Keratinocyte (primary cell): ENCODE measurements at places on chromosomes 13 and 19.

GRCh38 chr13:44410328-44410859 lies 36.8 kb downstream of the SERP2 start:
- no peak for DNase-seq
- no peaks in the 10 kb centered on the region for H3K27me3 ChIP-seq
- no peak overlapping the region for H3K4me3 ChIP-seq
- H3K27ac ChIP-seq, result no peak overlapping the region
- H3K4me1 ChIP-seq, result peaks cover 8% of the 10 kb centered on the region
- H3K36me3 ChIP-seq, result no peaks in the 10 kb centered on the region

DNA sequence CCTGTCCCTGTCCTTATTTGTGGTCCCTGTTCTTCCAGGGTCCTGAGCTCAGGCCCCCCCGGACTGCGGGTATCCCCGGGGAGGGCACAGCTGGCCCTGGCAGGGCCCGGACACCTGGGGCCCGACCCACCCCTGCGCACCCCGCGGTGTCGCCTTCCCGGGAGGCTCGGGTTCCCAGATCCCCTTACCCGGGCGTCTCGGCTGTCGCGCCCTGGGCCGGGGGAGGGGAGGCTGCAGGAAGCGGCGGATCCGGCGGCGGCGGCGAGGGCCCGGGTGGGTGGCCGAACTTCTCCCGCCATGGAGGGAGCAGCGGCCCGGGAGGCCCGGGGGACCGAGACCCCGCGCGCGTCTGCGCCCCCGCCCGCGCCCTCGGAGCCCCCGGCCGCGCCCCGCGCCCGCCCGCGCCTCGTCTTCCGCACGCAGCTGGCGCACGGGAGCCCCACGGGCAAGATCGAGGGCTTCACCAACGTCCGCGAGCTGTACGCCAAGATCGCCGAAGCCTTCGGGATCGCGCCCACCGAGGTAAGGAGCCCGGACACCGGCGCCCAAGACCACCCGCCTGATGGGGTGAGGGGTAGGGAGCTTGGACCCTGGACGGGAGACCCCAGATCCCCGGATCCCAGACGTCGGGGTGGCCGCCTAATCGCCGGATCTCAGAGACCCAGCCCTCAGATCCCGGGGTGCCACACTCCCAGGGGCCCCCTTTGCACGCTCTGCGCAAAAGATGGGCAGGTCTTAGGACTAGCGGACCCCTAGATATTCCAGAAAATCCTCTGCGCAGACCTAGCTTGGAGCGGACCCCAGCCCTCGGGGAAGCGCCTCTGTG lies at the start of gene GIPC3:
Gene GIPC3, plus strand, starts transcription at position 178 of the 826 bp plus-strand sequence. Its CDS starts 120 bp downstream, at position 298.
- H3K27ac ChIP-seq, result no peak within 1 kb of the TSS
- DNase-seq, result no peak
- peaks cover 28% of the 10 kb centered on the region for H3K27me3 ChIP-seq
- no peaks in the 10 kb centered on the region for H3K4me1 ChIP-seq

DNA sequence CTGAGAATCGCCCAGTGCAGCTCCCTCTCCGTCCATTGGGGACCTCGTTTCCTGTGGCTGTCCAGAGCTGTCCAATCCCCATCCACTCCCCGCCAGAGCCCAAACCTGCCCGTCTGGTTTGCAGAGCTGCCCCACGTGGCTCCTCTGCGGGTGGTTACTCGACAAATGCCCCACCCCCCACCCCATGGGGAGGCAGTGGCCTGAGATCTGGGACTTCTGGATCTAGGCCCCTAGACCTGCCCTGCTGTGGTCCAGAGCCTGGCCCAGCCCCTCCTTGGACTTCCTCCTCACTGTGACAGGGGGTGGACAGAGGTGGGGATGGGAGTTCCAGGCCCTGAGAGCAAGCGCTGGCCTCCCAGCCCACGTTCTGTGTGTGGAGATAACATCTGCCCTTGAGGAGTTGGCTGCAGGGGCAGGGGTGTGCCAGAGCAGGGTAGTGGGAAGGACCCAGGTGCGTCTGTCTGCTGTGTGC lies 29.1 kb downstream of the PAK4 start:
- H3K27me3 ChIP-seq, result no peaks in the 10 kb centered on the region
- no peak for DNase-seq
- H3K27ac ChIP-seq, result peak overlapping the region; percentile 63
- peak overlapping the region; percentile 19 for H3K4me3 ChIP-seq
- H3K36me3 ChIP-seq, result no peaks in the 10 kb centered on the region

DNA sequence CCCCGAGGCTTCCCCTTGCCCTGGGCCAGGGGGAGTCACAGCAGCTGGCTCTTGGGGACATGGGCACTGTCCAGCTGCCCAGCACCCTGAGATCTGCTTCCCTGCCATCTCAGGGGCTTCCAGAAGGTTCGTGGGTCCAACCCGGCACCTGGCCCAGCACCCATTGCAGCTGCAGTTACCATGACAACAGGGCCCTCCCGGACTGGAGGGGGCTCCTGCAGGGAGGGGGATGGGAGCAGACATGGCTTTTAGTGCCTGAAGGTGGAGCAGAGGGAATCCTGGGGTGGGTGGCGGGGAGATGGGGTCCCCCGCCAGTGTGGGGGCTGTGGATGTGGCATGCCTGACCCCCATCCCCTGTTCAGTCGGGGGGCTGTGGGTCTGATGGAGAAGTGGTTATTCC lies 14.7 kb downstream of the PIN1 start:
- H3K36me3 ChIP-seq, result peaks cover 14% of the 10 kb centered on the region
- H3K4me1 ChIP-seq, result peaks cover 14% of the 10 kb centered on the region
- H3K27me3 ChIP-seq, result no peaks in the 10 kb centered on the region
- H3K4me3 ChIP-seq, result no peak overlapping the region
- no peak overlapping the region for H3K27ac ChIP-seq

GRCh38 chr13:65540175-65540574 lies 1690.0 kb downstream of the PCDH9 start:
- no peak overlapping the region for H3K4me3 ChIP-seq
- H3K36me3 ChIP-seq, result no peaks in the 10 kb centered on the region
- no peak for DNase-seq
- no peaks in the 10 kb centered on the region for H3K27me3 ChIP-seq
- H3K27ac ChIP-seq, result no peak overlapping the region
- no peaks in the 10 kb centered on the region for H3K4me1 ChIP-seq

DNA sequence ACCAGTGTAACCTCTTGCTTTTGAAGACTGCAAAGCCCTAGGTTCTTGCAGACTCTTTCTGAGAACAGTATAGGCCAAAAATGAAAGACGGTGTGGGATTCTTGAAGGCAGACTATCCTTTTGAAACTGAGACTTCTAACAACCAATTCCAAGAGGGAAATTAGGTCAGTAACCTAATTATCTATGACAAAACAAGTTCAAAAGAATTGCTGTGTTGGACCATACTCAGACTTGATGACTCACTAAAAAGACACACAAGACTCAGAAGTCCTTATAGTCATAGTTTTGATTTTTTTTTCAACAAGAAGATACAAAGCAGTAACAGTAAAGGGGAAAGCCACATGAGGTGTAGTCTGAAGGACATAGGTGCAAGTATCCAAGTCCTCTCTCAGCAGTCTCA lies 624.0 kb upstream of the GPC6 start:
- no peak overlapping the region for H3K27ac ChIP-seq
- H3K27me3 ChIP-seq, result no peaks in the 10 kb centered on the region
- no peaks in the 10 kb centered on the region for H3K36me3 ChIP-seq
- H3K4me3 ChIP-seq, result no peak overlapping the region
- DNase-seq, result no peak

DNA sequence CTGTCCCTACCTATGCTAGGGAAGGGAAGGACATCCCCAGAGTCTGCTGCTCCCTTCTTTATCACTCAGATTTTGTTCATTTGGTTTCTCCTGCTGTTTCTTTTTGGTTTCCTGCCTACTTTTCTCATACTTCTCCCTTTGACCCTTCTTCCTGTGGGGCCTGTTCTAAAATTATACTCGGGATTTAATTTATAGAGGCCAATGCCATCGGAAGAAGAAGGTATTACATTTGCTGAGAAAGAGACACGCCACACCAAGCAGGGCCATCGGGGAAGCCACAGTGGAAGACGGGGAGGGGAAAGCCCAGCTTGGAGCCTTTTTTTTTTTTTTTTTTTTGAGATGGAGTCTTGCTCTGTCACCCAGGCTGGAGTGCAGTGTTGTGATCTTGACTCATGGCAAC lies 46.8 kb upstream of the FARP1 start:
- no peaks in the 10 kb centered on the region for H3K27me3 ChIP-seq
- no peak for DNase-seq
- H3K27ac ChIP-seq, result no peak overlapping the region

- H3K4me3 ChIP-seq, result no peak overlapping the region
- peaks cover 54% of the 10 kb centered on the region for H3K36me3 ChIP-seq
- H3K27me3 ChIP-seq, result no peaks in the 10 kb centered on the region
- DNase-seq, result no peak
- H3K4me1 ChIP-seq, result peaks cover 9% of the 10 kb centered on the region
Observed at GRCh38 chr19:55667006-55667381, 8.0 kb upstream of the EPN1 start.

- no peaks in the 10 kb centered on the region for H3K36me3 ChIP-seq
- no peak overlapping the region for H3K27ac ChIP-seq
- no peak overlapping the region for H3K4me3 ChIP-seq
- no peaks in the 10 kb centered on the region for H3K27me3 ChIP-seq
- H3K4me1 ChIP-seq, result no peaks in the 10 kb centered on the region
Observed at GRCh38 chr13:23081901-23082300, 98.9 kb upstream of the SGCG start.

DNA sequence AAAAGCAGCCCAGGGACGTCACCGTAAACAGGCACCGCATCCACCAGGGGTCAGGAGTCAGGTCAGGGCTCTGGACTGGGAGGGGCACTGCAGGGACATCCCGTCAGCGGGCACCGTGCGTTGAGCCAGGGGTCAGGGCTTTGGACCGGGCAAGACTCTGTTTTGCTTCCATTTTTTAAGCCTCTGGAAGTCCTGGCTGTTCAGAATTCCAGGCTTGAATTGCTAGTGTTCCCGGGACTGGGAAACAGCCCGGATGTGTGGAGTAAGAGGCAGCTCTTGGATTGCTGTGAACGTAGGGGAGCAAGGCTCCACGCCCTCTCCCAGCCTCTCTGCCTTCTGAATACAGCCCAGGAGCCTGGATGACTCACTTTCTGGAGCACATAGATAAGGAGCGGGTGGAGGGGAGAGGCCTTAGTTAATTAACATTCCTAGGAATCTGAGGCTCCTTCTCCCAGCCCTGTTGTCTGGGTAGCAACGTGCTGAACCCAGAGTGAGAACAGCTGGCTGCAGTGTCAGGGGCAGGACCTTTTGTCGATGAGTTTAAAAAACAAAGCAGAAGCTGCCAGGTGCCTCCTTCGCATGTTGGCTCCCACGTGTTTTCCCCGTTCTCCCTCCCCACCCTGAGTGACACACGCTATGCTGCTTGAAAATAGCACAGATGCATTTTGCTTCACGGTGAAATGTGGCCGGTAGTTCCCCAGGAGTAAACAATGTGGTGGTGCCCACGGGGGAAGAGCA lies 21.9 kb downstream of the ATP11A start:
- peak overlapping the region; percentile 83 for H3K27ac ChIP-seq
- DNase-seq, result peak; percentile 81
- H3K36me3 ChIP-seq, result no peaks in the 10 kb centered on the region
- no peaks in the 10 kb centered on the region for H3K27me3 ChIP-seq
- peaks cover 18% of the 10 kb centered on the region for H3K4me1 ChIP-seq
- H3K4me3 ChIP-seq, result peak overlapping the region; percentile 59

DNA sequence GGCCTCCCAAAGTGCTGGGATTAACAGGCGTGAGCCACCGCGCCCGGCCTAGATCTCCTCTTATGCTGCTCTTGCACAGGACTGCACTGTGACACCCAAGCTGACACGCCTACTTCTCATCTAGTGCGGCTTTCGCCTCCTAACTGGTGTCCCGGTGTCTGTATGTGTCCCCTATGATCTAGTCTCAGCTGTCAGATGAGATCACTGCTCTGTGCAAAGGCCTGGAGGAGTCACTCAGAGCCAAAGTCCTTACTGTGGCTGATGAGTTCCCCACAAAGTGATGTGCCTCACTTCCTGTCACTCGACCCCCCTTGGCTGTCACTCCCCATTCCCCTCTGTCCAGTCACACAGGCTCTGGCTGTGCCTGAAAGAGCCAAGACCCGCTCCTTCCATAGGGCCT lies 2.5 kb downstream of the ZNF556 start:
- H3K4me1 ChIP-seq, result no peaks in the 10 kb centered on the region
- no peak for DNase-seq
- no peak overlapping the region for H3K27ac ChIP-seq

DNA sequence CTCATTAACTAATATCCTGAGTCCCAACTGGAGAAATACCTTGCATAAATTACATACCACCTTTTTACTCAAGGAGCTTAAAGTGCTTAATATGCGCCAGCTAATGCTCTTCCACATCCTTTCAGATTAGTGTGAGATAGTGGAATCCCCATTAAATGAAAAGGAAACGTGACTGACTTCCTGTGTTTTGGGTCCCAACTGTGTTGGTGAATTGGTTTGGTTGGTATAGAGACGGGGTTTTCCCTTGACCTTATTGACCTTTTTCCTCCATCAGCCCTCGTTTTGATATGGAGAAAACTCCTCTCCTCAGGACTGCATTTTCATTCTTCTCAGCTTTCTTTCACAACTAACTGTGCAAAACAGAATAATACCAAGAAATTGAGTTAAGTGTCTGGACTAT lies 163.5 kb downstream of the PAN3 start:
- H3K27me3 ChIP-seq, result no peaks in the 10 kb centered on the region
- no peak overlapping the region for H3K27ac ChIP-seq
- H3K4me3 ChIP-seq, result no peak overlapping the region
- DNase-seq, result no peak
- no peaks in the 10 kb centered on the region for H3K4me1 ChIP-seq

GRCh38 chr19:28614634-28615545 lies 598.1 kb downstream of the UQCRFS1 start:
- no peaks in the 10 kb centered on the region for H3K27me3 ChIP-seq
- H3K36me3 ChIP-seq, result no peaks in the 10 kb centered on the region
- no peak for DNase-seq
- H3K4me1 ChIP-seq, result no peaks in the 10 kb centered on the region

DNA sequence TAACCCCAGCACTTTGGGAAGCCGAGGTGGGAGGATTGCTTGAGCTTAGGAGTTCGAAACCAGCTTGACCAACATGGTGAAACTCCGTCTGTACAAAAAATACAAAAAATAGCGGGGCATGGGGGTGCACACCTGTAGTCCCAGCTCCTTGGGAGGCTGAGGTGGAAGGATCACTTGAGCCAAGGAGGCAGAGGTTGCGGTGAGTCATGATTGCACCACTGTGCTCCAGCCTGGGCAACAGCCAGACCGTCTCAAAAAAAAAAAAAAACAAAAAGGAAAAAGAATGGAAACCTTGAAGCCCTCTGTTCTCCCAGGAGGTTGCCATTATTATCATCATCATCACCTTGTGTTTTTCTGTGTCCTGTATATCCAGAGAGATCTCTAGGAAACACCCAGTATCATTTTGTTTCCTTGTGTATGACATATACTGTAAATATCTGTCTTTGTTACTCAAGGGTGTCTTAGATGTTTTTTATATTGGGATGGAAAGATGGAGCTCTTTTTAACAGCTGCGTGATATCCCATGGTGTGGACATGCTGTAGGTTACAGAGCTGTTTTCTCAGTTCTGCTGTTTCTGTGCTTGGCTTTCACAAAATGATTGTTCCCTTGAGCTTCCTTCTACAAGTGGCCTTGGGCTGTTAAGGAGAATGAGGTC lies 11.8 kb downstream of the CHAF1A start:
- no peaks in the 10 kb centered on the region for H3K4me1 ChIP-seq
- H3K27ac ChIP-seq, result no peak overlapping the region
- H3K27me3 ChIP-seq, result no peaks in the 10 kb centered on the region
- no peak for DNase-seq
